ENCODE measurements at places on chromosomes 5 and 9. TPM values are rescaled to one million over a fixed set of nuclear protein-coding genes. Genes with fewer than 3 reads are reported as not detected.

DNA sequence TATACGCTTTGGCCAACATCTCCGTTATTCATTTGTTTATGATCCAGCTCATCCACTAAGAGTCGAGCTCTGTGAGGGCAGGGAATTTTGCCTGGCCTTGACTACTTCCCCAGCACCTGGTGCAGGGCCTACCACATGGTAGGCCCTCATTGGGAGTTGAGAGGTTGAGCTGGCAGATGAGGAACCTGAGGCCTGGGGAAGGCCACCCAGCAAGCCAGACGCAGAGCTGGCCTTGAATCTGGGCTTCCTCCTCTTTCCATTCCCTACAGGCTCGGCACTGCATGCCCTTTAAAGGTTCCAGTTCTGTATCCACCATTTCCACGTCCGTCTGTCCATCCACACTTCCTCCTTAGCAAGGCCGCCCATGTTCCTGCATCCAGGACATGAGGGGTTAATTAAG, 24.2 kb downstream of the KCNMB1 start:
- no peak for DNase-seq

GRCh38 chr5:131379723-131380122, 115.9 kb downstream of the CDC42SE2 start:
- DNase-seq, result peak; percentile 83

PCSK1 gene
- 0.14 TPM for polyA plus RNA-seq

IFNA13 gene
- not detected for polyA plus RNA-seq

PCDHB6 gene
- 1.0 TPM for polyA plus RNA-seq

Data from A549 (cell line).